ENCODE measurements at places on chromosomes 6 and 20. TPM values are rescaled to one million over a fixed set of nuclear protein-coding genes. Genes with fewer than 3 reads are reported as not detected.

DNA sequence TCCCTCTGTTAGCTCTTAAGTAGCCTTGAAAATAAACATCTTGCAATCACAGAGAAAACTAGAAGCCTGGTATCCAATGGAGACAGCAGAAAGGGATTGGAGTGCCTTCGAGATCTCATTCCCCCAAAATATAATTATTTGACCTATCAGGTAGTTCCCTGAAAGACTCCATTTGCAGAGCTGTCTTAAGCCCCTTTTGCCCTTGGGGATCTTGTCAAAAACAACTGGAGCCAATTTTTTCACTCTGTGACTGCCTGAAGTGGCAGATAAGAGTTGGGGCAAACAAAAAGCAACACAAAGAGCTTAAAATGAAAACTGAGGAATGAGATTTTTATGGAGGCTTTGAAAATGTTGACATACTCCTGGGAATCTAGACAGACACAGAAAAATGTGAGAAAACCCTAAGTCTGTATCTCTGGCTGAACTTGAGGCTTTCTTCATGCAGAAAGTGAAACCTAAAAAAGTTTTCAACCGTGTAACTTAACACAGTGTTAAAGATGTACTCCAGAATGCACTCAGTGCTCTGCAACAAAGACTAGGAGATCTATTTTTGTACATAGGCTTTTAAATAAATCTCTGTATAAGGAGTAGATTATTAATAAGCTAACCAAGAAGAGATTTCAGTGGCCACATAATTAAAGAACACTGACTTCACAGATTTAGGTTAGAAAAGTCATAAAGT, 971.1 kb upstream of the MAN1A1 start:
- no peak for DNase-seq

GRCh38 chr6:55868771-55869479, 6.5 kb downstream of the BMP5 start:
- no peak for DNase-seq

DNA sequence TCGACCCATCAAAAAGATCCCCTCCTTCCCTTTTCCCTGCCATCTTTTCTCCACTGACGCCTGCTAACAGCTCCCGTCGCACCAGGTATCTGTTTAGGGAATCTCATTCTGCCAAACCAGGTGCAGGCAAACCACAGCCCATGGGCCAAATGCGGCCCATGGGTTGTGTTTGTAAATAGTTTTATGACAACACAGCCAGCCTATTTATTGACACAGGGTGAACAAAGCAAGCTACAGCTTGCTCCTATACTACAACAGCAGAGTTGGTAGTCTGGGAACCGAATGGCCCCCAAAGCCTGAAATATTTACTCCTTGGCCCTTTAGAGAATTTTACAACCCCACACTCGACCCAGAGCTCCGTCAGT, 16.4 kb downstream of the NFATC2 start:
- no peak for DNase-seq

- no peak for DNase-seq
Observed at GRCh38 chr20:37317316-37317715, 27.9 kb downstream of the MANBAL start.

DNA sequence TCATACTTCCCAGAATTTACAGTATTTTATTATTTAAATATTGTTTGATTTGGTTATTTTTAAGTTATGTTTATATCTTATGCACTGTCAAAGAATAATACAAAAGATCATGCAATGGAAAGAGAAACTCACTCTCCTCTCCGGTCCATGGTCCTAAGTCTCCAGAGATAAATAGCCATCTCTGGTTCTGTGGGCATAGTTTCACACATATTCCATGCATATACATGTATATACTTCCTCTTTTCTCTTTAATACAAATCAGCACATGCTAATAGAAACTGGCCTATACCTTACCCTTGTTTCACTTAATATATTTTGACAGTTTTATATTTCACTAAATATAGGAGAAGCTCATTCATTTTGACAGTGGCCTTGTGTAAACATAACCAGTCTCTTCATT, 901.7 kb upstream of the CITED2 start:
- DNase-seq: no peak

DNA sequence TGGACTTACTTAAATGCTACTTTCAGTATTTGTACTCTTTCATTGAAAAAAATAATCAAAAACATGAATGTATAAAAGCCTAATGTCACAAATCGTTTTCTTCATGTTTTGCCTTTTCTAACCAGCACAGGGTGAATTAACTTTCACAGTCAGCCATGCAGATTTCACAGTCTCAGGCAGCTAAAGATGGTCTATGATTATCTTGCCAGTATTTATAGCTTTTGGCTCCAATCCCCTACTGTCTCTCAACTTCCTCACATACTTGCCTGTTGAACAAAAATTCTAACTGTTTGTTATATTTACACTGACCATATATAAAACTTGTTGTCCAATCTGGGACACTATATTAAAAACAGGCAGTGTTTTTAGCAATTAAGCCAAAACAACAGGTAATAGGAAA, 358.2 kb downstream of the ARHGAP18 start:
- no peak for DNase-seq

DNA sequence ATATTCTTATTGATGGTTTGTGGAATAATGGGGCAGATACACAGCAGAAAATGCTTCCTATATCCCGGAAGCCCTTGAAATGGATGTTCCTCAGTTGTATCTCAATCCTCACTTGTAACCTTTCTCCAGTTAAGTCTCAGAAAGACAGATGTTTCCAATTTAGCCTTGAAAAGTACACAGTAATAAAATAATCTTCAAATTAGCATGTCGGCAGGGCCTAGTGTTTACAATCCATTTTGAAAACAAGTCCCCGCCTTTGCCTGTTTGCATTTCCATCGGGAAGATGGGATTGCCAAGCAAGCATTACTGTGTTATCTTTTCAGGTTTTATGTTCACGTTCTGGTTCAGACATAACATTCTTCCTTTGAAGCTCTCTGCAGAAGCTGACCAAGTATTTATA, 41.5 kb downstream of the SNRNP48 start:
- no peak for DNase-seq

DNA sequence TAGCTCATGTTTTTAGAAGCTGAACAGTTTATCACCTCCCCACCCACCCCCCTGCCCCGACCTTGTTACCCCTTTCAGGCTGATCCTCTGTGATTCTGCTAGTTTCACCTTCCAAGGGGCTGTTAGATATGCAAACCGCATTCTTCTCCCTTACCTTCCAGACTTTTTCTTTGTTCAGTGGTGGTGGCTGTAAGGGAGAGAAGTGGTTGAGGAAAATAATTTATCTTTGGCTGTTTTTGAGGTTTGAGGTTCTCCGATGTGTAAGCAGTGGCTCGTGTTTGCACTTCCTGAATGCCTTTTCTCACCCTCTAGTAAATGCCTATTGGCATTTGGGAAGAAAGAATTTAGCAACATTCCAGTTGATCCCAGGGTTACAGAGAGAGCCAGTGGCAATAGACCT, 69.4 kb upstream of the KCNG1 start:
- DNase-seq: no peak

- DNase-seq: no peak
Observed at GRCh38 chr6:145148776-145149175, 586.5 kb downstream of the EPM2A start.

GRCh38 chr6:43013097-43013842, 476 bp downstream of the MEA1 start:
- DNase-seq: no peak

Gene GABRR1
- not detected for total RNA-seq

Gene ELOVL5
- 84.4 TPM for total RNA-seq

DNA sequence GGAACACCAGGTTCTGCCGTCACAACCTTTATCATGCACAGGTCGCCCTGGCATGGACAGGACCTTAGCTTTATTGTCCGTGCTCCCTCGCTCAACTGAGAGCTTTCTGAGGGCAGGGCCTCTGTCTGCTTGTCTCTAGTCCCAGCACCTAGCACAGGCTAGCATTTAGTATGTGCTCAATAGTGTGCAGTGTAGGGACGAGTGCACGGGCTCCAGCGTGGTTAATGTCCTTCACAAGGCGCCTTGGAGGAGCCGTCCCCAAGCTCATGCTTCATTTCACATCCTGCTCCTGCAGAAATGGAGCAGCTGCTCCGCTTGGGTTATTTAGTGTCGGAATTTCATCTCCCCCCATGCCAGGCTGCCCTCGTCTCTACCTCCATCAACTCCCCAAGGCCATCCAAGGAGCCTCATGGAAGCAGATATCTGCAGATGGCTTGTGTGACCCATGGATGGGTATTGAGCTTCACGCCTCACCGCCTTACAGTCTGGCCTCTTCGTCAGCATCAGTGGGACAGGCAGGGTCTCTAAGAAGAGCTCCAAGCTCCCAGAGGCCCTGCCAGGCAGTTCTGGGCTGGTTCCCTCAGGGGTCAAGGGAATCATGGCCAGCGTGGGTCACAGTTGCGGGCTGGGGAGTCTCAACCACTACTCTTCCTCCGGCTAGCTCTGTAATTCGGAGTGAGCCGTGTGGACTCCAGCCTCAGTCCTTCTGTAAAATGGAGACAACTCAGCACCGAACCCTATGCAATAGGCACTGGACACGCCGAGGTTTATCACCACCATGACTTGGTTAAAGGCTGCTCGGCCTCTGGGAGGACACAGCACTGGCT, 60.8 kb upstream of the APCDD1L start:
- DNase-seq: no peak

Gene SLC32A1
- not detected for total RNA-seq

Gene SLC13A3
- total RNA-seq: 5.1 TPM

- no peak for DNase-seq
Observed at GRCh38 chr20:40606660-40607059, 82.4 kb downstream of the MAFB start.

Gene SLC26A8
- not detected for total RNA-seq

Gene GRM1
- total RNA-seq: 0.08 TPM

Gene SLC16A10
- total RNA-seq: 4.0 TPM

- no peak for DNase-seq
Observed at GRCh38 chr6:39731565-39731964, 6.4 kb upstream of the KIF6 start.

Gene SSTR4
- not detected for total RNA-seq

Gene IL20RA
- 2.6 TPM for total RNA-seq

Gene ZSCAN23
- total RNA-seq: 6.8 TPM

DNA sequence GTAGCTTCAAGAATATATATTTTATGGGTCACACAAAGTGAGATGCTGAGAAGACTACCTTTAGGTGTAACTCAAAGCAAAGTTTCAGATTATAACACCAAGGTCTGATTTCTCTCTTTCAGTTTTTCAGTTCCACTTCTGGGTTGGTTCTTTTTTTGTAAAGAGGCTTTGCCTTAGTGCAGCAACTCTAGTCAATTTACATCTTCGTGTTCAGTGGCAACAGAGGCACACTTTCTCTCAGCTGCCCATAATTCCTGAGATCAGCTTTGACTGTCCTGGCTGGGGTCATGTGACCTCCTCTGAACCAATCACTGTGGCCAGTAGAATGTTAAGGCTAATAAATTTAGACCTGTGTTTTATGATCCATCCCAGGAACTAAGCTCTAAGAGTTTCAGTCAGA, 120.2 kb downstream of the TINAG start:
- DNase-seq: no peak

Gene UST
- 19.3 TPM for total RNA-seq

Gene PDE7B
- 25.5 TPM for total RNA-seq

Gene FOXC1
- 7.5 TPM for total RNA-seq

DNA sequence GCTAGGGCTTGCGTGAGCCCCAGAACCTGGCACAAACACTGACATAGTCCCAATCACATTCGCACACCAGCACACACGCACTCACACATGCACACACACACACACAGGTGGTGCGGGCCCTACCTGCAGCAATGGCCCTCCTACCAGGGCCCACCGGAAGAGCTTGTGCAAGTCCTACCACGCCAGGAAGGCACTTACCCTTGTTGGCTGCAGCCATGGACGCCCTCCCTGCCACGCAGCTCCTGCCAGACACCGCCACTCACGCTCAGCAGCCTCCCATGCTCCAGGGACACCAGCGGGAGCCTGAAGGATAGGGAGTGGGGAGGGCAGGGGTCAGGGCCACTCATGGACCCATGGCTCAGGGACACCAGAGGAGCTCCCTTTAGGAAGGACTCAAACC, 7.7 kb downstream of the ADISSP start:
- DNase-seq: no peak

GRCh38 chr6:3290149-3290930, 31.6 kb downstream of the PSMG4 start:
- DNase-seq: peak; percentile 8

- DNase-seq: no peak
Observed at GRCh38 chr6:7628909-7629308, 38.9 kb downstream of the SNRNP48 start.

GRCh38 chr6:14217728-14218518, 100.4 kb downstream of the CD83 start:
- no peak for DNase-seq

DNA sequence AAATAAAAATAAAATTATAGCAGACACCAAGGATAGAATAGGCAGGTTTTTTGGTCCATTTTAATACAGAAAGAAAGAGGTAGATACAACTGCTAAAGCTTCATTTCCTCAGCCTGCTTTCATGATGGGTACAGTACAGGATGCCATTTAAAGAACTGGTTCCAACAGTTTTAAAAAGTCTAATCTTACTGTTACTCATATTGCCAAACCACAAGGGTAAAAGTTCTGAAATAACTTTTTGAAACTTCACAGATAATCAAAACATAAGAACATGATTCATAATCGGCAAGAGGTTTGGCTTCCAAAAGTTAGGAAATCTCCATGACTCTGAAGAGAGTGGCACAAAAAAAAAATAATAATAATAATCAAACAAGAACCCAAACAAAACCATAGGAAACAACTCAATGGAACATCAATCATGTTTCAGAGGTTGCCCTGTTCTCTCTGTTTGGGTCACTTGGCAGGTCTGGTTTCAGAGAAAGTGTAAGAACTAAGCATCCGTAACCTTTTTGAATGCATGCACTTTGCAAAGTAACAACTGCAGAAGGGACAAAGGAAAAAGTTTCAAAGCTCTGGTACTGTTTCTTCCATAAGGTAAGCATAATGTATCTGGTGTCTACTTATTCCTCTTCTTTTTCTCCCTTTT, 79.7 kb downstream of the SMLR1 start:
- DNase-seq: no peak

Gene SPEF1
- 1.4 TPM for total RNA-seq

DNA sequence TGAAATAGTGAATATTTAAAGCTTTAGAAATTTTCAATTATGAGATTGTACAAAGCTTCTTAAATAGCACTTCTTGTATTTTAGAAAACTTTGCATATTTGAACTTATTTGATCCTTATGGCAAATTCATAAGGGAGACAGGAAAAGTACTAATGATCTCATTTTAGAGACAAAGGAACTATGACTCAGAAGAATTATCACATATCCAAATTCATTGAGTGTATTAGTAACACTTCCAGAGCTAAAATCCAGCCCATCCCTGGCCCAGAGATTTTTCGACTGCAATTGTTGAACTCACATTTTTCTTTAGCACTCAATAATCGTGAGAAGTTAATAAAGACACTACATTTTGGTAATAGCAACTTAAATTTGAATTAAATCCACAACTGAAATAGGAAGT, 704.3 kb downstream of the EPM2A start:
- DNase-seq: no peak

DNA sequence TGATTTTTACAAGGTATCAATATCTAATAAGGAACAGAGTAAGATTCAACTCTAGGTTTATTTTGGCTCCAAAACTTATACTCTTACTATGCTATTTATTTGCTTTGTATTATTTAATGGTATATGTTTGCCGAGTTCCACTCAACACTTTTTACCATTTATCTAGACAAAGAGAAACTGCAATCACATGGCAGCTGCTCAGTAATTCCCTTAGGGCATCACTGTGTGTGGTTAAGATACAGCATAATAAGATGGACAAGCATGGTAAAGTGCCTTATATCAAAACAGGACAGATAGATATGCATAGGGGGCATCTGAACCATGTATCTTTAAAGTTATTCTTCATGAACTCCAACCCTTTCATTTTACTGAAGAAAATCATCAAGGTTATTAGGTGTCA, 483.0 kb upstream of the ID4 start:
- no peak for DNase-seq

Measured in ovary (tissue), 10 donors.